CD4-positive, alpha-beta T cell treated with Interleukin-6 at 100 ng/mL for 8 hours (primary cell): ENCODE measurements at places on chromosomes 3 and 15.

GRCh38 chr3:188124184-188124583, 29.8 kb upstream of the LPP start:
- DNase-seq, result no peak

- DNase-seq, result no peak
Measured at GRCh38 chr3:182244222-182244971, 532.7 kb downstream of the SOX2 start.

DNA sequence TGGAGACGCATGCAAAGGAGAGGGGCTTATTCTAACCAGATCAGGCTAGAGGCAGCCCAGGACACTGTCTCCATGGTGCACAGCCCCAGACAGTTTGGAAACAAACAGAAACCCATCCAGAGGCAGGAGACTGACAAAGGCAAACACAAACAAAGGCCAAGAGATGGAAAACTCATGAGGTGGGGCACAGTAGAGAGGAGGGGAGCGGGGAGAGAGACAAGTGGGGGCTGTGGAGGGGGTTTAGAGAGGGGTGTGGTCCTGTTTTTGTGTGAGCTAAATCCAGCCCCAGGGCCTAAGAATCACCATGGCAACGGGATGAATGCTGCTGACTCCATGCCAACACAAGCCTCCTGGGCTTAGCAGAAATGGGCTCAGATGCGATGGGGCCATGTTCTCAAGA, 32.3 kb downstream of the PARP16 start:
- no peak for DNase-seq

- DNase-seq, result no peak
Measured at GRCh38 chr15:90955624-90956273, 1.1 kb downstream of the RCCD1 start.

DNA sequence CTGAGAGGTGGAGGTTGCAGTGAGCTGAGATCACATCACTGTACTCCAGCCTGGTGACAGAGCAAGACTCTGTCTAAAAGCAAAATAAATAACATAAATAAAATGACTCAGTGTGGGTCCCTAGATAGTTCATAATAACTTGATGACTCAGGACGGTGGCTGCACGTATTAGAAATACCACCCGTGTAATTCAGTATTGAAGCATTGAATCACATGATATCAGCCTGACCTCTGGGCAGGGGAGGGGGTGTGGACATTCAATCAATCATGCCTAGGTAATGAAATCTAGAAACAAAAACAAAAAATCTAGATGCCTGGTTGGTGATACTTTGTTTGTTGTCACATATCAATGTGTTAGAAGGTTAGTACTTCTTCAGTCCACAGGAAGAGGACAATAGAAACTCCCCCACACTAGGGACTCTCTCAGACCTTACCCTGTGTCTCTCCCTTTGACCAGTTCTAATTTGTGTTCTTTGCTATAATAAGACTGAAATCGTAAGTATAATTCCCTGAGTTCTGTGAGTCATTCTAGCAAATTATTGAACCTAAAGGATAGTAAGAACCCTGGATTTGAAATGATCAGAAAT, 177.3 kb downstream of the GAP43 start:
- no peak for DNase-seq
